ENCODE measurements at places on chromosomes 12 and 14.

DNA sequence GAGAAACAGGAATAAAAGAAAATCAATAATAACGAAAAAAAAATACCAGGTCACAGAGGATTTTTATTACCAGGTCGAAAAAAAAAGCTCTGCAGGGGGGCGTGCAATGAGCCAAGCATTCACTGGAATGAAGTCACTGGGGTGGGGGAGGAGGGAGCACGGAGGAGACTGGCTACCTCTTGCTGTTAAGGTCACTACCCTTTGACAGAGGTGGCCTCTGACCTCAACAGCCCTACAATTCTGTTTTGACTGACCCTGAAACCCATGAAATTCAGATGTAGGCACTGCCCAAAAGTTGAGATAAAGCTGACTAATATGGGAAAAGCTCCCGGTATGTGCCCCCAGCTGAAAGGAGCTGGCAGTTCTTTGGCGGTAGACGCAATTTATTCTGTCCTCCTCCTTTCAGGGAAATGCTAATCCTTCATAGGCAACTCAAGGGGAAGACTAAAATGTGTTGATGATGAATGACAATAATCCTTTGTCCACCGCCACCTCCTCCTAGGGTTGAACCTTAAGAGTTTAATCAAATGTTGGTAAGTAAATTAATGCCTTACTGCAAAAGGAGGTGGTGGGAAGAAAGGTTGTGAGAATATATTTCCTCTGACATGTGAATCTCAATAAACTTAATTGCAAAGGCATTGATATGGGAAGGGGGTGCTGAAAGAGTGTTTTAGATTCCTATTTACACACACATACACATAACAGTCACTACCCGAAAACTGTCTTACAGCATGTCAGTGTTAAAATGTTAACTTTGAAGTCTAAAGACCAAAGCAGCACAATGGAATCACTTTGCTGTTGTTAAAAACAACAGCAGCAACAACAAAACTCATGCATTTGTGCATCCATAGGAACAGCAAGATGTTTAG lies 6.3 kb upstream of the RIC8B start:
- DNase-seq, result no peak

- no peak for DNase-seq
Observed at GRCh38 chr12:21989819-21990412, 48.7 kb upstream of the ABCC9 start.

DNA sequence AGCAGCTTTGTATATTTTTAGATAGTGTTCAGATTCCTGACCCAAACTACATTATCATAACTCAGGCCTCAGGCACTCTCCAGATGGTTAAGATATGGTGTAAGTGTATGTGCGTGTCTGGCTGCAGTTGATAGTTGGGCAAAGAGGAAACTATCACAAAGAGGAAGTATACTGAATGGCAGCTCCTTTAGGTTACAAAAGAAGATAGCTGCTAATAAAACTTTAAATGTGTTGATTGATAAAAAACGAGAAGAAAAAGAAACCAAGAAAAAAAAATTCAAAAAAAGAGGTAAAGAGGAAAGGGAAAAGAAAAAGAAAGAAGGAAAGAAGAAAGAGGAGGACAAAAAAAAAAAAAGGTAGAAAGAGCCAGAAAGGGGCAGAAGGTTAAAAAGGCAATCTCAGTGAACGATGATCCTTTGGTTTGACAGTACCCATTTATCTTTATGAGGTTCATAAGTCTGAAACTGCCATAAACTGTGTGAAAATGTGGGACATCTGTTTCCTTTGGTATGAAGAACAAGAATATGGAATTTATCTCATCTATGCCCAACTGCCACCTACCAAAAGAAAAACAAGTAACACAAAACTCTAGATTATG lies 42.2 kb downstream of the TAOK3 start:
- no peak for DNase-seq

GRCh38 chr14:35285168-35286002 lies 6.8 kb upstream of the PSMA6 start:
- no peak for DNase-seq

GRCh38 chr14:59140106-59140843 lies 48.2 kb upstream of the DAAM1 start:
- no peak for DNase-seq

- no peak for DNase-seq
Observed at GRCh38 chr14:90450151-90450550, 53.3 kb downstream of the CALM1 start.

- DNase-seq, result no peak
Observed at GRCh38 chr12:105069936-105070702, 14.1 kb downstream of the ALDH1L2 start.

Measured in T follicular helper cell (primary cell).